ENCODE measurements at places on chromosomes 6 and 20.

DNA sequence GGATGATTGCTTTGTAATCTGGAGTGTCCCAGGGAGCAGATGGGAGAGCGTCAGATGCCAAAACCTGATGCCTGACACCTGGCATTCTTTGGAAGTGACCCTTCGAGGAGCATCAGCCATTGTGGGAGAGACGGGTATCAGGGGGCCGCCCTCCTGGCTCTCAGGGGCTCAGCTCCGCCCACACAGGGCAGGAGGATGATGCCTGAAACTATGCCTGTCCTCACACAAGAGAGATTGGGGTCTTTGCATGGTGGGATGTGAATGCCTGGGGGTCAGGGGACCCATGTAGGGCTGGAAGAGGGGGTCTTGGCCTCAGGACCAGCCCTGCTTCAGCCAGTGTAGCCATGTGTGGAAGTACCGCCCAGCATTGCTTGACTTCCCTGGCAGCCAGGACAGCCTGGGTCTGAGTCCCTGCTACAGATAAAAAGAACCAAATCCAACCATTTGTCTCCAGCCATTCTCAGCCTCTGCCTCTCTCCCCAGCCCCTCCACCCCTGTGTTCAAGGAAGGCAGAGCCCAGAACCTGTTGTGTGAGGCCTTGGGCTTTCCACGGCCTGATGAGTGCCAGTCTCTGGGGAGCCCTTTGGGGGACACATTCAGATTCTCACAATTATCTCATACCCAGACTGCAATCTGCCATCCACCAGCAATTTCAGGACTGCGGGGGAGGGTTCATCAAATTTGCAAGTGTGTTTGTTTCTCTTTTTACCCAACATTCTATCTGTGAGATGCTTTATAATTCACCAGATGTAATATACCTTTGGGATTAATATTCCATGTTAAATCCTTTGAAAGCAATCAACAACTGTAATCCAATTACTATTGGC is 371.2 kb downstream of the PREX1 start:
- no peak for DNase-seq

- DNase-seq: no peak
Observed at GRCh38 chr6:4398791-4399190, 263.4 kb upstream of the ECI2 start.

GRCh38 chr6:3290931-3291211 is 32.1 kb downstream of the PSMG4 start:
- no peak for DNase-seq

- DNase-seq: no peak
Observed at GRCh38 chr6:161141173-161141572, 132.7 kb downstream of the AGPAT4 start.

GRCh38 chr6:9799582-9799981 is 615.3 kb downstream of the TFAP2A start:
- DNase-seq: no peak

GRCh38 chr20:59807909-59808728 is 125.3 kb downstream of the SYCP2 start:
- no peak for DNase-seq

GRCh38 chr6:100946711-100947110 is 65.6 kb upstream of the ASCC3 start:
- DNase-seq: no peak

- no peak for DNase-seq
Observed at GRCh38 chr6:90383196-90383822, 86.7 kb upstream of the BACH2 start.

DNA sequence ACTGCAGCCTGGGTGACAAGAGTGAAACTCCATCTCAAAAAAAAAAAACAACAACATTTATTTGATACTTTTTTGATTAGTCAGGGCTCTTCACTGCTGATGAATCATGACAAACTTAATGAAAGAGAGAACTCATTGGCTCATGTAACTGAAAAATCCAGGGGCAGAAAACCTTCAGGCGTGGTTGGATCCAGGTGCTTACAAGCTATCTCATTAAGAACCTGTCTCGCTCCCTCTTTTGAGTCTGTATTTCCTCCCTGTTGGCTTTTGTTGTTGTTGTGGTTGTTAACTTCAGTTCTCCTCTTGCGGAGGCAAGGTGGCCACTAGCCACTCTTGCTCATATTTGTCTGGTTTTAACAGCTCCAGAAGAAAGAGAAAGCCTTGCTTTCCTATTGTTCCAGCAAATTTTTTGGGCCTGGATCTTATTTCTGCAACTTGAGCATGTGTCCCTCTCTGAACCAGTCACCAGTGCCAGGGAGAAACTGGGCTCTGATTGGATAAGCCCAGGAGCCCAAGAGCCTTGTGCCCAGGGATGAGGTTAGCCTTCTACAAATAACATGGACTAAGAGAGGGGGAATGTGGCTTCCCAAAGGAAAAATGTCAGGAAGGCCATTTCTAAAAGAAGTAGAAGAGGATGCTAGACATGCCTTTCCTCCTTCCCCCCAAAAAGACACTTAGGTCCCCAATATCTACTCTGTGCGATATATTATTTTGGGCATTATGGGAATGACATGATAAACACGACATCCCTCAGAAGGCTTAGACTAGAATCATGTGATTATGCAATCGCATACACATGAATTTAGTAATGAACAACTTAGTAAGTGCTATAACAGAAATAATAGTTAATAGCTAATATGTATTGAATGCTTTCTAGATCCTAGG is 64.5 kb downstream of the PHACTR2 start:
- DNase-seq: no peak

DNA sequence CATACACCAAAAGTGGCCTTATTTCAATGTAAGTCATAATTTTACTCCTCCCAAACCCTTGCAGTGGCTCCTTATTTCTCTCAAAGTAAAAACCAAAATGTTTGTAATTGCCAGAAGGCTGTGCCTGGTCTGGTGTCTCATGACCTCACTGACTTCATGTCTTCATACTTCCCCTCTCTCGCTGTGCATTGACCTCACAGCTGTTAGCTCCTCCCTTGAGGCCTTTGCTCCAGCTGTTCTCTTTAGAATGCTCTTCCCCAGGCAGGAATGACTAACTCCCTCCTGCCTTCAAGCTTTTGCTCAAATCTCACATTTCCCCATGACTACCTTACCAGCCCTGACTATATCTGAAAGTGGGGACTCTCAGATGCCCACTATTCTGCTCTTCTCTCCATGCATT is 83.3 kb downstream of the MTFR2 start:
- no peak for DNase-seq

GRCh38 chr6:33961691-33962090 is 157.9 kb upstream of the MLN start:
- DNase-seq: no peak

DNA sequence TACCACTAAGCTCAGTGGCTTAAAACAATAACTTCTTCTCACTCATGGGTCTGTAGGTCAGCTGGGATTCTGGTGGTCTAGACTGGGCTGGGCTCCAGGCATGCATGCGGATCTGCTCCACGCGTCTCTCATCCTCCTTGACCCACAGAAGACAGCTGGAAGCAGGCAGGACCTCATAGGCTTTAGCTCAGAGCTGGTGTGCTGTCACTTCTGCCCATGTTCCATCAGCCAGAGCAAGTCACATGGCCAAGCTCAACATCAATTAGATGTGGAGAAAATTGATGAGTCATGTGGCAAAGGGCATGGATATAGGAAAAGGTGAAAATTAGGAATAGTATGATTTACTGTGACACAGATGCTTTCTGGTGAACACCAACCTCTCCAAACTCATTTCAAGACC is 57.4 kb upstream of the PSMF1 start:
- no peak for DNase-seq

GRCh38 chr6:139027620-139028182 is 844 bp upstream of the ABRACL start:
- DNase-seq: no peak

- DNase-seq: no peak
Observed at GRCh38 chr6:129842137-129842536, 19.0 kb downstream of the TMEM244 start.

DNA sequence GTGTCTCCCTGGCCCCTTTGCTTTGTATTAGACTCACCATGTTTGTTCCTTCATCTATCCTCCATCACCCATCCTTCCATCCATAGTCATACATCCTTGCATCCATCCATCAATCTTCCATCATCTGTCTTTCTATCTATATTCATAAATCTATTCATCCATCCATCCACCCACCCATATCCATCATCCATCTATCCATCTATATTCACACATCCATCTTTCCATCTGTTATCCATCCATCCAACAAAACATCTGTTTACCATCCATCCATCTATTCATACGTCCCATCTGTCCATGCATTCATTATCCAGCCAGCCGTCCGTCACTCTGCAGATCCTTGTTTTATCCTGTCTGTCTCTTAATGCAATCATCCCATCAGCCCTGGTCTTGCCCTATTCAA is 10.6 kb downstream of the DDR1 start:
- DNase-seq: no peak

DNA sequence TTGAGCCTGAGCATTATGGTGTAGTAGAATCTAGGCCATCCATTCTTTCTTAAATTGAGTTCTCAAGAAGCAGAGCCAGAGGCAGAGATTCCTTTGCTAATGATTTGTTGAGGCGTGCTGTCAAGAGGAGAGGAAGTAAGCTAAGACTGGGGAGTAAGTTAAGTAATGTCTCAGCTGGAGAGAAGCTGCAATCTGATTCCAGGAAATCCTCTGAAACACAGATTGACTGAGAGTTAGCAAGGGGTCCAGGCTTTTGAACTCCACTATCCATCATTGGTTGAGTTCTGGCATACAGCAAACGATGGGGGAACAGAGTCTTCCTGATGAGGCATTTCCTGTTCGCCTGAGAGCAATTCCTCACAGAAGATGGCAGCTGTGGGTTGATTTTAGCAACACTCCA is 207.4 kb upstream of the RAB32 start:
- DNase-seq: no peak

DNA sequence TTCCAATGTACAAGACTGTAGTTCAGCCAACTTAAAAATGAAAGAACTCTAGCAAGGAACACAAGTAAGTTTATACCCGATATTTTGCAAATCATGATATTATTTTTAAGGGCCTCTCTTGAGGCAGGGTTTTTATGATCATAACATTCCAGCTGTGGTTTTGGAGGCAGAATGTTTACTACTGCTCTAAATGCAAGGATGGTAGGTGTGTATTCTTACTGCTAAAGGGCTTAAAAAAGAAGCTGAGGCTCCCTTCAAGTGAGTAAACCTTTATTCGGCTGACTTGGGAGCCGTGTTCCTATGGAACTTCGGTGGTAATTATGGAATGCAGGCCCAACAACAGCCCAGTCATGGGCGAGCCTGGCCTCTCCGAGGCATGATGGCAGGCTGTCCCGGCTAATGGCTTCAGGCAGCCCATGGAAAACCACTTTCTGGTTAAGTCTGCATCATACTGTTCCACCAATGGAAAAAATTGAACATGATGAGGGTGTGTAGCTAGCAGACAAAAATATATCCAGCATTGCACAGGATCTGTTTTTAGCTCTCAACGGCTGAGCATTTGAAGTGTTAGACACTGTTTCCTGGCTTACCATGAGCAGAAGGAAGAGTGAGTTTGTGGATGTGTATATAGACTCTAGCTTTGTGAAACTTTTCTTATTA is 111.5 kb downstream of the TIAM2 start:
- DNase-seq: no peak

DNA sequence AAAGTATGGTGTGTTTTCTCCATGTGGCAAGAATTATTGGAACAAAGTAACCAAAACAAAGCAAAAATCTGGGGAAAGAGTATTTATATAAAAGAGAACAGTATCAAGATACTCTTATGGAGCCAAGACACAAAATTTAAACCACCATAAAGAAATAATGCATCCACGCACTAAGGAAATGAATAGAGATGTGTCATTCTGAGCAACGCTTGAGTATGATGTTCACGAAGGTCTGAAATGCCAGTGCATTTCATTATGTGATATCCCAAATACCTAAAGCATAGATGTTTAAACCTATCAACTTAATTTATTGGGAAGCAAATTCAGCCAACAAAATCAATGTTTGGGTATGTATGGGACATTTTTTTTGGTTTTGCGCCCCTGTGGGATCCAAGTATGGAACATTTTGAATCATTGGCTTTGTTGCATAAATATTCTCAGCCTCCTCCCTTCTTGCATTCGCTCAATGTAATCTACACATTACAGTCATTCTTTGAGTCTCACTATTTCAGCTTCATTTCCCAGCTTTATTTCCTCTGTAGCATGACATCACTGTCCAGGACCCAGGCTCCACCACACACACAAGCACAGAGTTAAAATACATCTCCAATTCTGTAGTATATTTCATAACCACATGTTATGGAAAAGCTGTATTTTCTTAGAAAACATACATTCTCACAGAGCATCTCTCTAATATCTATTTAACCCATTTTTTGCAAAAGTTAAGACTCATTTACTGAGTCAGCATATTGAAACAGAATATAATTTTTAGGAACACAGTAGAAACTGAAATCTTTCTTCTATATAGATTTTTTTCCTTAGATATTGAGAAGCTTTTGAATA is 11.6 kb upstream of the MOXD1 start:
- no peak for DNase-seq

DNA sequence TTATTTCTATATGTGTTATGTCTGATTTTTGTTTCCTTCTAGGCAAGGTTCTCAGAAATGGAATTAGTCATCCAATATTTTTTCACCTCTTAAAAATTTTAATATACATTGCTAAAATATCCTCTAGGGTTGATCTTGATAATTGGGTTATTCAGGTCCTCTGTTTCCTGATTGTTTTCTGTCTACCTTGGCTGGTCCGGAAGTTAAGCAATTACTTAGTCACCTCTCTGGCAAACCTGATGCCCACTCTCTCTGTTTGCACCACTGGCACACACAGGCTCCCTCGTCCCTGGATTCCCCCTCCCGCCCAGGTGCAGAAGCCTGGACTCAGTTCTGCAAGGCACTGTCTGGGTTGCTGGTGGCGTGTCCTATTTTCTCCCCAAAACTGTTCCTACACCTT is 27.7 kb downstream of the CST9L start:
- DNase-seq: no peak

- no peak for DNase-seq
Observed at GRCh38 chr6:142637624-142638351, 307.2 kb downstream of the HIVEP2 start.

- DNase-seq: no peak
Observed at GRCh38 chr6:135360222-135360621, 137.3 kb downstream of the AHI1 start.

- DNase-seq: no peak
Observed at GRCh38 chr6:37663019-37663810, 34.5 kb downstream of the MDGA1 start.

- peak; percentile 34 for DNase-seq
Observed at GRCh38 chr20:17530716-17531664, at the start of gene BFSP1. BFSP1 (minus strand) TSS chr20:17531379; CDS start chr20:17531329, 50 bp downstream.

DNA sequence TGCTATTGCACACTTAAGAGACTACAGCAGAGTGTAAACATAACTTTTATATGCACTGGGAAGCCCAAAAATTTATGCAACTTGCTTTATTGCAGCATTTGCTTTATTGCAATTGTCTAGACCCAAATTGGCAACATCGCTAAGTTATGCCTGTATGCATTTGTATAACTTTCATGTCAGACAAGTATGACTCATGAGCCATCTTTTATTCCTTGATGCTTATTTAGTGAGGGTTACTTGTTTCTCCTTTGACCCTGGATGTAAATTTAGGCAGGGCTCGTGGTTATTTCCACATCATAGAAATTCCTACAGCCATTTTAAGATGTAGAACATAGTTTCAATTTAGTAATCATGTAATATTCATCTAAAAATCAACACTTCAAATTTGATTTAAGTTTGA is 130.3 kb upstream of the LY86 start:
- no peak for DNase-seq

- DNase-seq: no peak
Observed at GRCh38 chr6:47376930-47377329, 67.2 kb upstream of the TNFRSF21 start.

- DNase-seq: no peak
Observed at GRCh38 chr6:132357120-132357519, 44.2 kb downstream of the MOXD1 start.

- DNase-seq: no peak
Observed at GRCh38 chr6:14770572-14770971, 475.3 kb upstream of the JARID2 start.

- DNase-seq: no peak
Observed at GRCh38 chr20:56414842-56415765, 3.0 kb downstream of the CASS4 start.
